Dorsolateral prefrontal cortex (tissue), 122 donors: ENCODE measurements at places on chromosomes 5 and 9. TPM values are rescaled to one million over a fixed set of nuclear protein-coding genes. Genes with fewer than 3 reads are reported as not detected.

SWI5 gene
- total RNA-seq = 16.8 TPM

IZUMO3 gene
- total RNA-seq = not detected

WNT8A gene
- 0.94 TPM for total RNA-seq

ABLIM3 gene
- 31.9 TPM for total RNA-seq

FLT4 gene
- 4.4 TPM for total RNA-seq

ADAMTS16 gene
- 5.5 TPM for total RNA-seq

PCDHA2 gene
- total RNA-seq = 1.9 TPM

SARDH gene
- 5.6 TPM for total RNA-seq

GMCL2 gene
- not detected for total RNA-seq

PTGS1 gene
- total RNA-seq = 4.3 TPM
